ENCODE measurements at places on chromosomes 16 and 17.

- DNase-seq: peak; percentile 72
These were observed at the start of gene STAT5B for GRCh38 chr17:42276359-42276608. STAT5B (minus strand) TSS chr17:42276391; CDS start chr17:42232127, 44,264 bp downstream.

DNA sequence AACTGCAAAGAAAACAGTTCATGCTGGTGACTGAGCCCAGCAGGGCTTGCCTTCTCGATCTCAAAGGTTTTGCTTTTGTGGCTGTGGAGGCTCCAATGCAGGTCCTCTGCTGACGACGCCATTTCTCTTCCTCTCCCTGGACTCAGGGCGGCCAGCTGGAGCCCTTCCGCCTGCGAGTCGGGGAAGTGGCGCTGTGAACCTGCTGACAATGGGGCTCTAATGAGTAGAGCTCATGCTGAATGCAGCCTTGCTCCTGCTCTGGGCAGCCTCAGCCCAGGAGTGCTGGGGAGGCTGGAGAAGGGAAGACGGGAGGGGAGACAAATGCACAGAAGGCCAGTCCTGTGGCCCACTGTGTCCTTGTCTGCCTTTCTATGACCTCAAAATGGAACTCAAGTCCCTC is 43.8 kb downstream of the VAC14 start:
- DNase-seq: no peak

- peak; percentile 4 for DNase-seq
These were observed 470.7 kb downstream of the SOX9 start for GRCh38 chr17:72591289-72592241.

DNA sequence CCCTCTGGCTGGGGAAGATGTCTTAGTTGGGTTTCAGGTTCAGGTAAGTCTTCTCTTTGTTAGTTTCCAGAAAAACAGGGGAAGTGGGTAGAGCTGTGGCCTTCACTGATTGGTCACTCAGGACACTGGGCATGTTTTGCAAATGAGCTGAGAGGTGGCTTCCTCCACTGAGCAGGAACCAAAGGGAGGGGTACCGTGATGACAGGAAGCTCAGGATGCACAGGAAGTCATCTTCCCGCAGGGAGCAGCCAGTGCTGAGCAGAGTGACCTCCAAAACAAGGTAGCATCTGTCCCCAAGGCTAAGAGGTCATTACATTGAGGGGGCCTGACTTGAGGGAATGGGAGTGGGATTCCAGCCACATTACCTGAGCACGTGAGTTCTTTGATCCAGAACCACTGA is 5.6 kb downstream of the NT5C start:
- no peak for DNase-seq

- no peak for DNase-seq
These were observed 234.5 kb upstream of the MYOCD start for GRCh38 chr17:12431188-12431587.

DNA sequence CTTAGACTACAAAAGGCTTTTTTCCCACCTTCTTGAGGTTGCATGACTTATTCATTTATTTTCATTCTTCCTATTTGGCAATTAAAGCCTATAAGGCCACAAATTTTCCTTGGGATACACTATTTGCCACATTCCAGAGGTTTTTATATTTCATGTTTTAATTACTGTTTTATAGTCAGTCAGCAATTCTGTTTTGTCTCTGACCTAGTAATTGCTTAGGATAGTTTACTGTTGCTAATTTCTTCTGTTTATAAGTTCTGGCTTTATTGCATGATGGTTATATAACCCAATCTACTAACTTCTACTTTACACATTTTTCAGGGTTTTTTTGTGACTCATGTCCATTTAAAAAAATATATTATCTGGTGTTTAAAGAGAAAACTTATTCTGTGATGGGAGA is 2.5 kb downstream of the ZNF23 start:
- DNase-seq: no peak

DNA sequence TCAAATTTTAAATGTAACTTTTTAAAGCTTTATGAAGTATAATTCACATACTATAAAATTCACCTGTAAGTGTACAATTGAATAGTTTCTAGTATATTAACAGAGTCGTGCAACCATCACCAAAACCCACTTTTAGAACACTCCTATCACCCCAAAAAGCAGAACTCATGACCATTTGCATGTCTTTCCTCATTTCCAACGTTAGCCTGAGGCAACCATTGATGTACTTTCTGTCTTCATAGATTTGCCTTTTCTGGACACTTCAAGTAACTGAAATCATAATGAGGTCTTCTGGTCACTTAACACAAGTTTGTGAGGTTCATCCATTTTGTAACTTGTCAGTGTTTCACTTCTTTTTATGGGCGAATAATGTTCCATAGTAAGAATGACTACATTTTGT is 33.2 kb downstream of the METTL16 start:
- no peak for DNase-seq

GRCh38 chr17:12330456-12330855 is 309.8 kb downstream of the MAP2K4 start:
- DNase-seq: no peak

DNA sequence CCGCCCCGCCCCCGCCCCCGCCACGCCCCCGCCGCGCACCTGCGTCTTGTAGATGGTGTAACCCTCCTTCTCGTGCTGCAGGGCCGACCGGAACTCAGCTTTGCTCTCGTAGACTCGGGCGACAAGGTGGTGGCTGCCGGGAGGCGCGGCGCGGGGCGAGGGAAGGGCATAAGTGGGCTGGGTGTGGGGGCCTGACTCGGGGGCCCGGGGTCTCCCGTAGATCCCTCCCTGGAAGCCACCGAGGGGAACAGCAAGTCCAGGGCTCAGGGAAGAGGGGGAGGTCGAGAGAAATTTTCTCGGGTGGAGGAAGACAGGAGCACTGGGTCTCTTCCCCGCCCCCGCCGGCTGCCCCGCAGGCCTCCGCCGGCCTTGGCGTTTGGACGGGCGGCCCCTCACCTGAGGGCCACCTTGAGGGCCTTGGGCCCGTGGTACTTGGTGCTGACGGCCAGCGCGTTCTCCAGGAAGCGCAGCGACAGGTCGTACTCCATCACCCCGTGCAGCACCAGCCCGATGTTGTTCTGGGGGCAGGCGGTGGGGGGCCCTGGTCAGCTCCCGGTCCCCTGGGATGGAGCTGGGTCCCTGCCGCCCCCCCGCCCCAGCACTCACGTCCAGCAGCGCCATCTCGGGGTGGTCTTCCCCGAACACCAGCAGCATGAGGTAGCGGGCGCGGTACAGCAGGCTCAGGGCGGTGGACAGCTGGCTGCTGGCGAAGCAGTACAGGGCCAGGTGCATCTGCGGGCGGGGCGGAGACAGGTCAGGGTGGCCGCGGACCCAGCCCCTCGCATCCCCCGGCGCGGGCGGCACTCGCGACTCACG is 19.4 kb downstream of the CLUH start:
- no peak for DNase-seq

DNA sequence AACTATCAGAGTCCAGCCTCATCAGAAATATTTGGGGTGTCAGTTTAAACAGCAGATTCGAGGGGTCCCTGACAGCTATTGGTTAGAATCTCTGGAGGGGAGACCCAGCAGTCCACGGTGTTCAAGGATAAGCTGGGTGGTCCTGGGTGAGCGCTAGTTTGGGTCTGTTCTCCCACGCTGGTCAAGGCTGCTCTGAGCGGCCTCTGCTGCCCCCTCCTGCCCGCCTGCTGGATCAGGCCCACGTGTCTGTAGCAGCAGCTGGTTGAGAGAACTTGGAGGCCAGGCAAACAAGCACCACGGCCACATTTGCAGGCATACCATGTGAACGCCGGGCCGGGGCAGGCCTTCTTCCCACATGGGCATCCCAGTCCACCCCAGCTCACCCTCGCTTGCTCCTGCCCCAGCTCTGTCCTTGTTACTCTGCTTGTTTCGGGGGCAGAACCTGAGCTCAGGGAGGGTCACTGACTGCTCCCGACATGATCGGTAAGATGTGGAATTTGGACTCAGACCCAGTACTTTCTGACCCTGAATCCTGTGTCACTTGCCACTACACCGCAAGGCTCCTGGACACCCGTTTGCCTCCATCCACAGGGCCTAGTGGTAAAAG is 7.4 kb downstream of the FOXF1 start:
- DNase-seq: no peak

DNA sequence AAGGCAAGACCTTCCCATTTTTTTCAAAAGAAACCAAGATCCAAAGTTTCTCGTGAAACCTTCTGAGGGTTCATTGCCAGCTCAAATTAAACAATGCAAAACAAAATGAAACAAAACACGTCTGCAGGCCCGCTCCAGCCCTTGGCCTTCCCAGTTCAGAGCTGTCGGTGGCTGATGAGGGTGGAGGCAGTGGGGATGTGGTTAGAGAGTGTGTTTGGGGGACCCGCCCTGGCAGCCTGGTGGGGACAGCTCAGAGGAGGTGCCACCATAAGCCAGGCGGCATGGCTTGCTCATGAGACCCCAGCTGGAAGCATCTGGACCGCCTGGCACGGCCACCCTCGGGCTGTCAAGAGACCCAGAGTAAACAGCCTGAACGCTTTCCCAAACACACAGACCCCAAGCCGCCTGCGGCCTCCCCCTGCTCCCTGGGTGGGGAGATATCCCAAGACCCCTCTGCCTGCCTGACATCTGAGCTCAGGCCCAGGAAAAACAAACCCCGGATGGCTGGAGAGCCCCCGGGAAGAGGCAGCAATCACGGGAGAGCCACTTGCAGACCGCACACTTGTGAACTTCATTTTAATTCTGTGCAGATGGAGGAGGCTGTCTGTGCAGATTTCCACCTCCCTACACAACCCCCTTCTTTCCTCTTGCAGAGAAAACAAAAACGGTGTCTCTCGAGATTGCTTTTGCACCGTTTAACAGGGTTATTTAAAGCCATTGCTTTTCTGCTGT is 35.4 kb upstream of the LITAF start:
- DNase-seq: peak; percentile 67

- no peak for DNase-seq
These were observed 11.1 kb downstream of the CRYBA1 start for GRCh38 chr17:29257756-29258155.

GRCh38 chr17:6019959-6020358 is 50.2 kb upstream of the WSCD1 start:
- DNase-seq: no peak

DNA sequence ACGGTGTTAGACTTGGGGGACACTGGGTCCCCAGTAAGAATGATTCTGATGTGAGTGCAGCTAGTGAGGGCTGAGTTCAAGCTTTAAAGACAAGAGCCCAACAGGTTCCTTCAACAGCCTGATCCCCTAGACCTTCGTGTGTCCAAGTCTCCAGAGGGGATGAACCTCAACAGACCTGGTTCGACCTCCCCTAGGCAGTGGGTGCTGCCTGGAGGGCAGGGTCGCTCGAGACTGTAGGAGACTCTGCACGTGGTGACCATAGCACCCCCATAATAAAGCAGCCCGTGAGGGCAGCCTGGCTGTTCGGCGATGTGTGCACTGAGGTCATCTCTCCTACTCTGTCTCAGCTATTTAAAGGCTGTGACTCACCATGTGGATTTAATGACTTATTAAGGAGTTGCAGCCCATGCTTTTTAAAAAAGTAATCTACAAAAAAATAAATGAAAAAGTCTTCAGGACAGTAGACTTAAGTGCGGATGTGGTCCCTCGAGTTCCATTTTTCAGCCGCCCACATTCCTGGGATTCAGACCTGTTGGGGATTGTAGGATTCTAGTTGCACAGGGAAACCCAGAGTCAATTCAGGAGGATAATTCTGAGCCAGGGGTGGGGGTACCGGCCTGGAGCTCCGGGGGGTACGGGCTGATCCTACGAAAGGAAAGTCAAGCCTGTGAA is 23.4 kb upstream of the METRNL start:
- no peak for DNase-seq

GRCh38 chr17:4293572-4293971 is 29.8 kb upstream of the ANKFY1 start:
- no peak for DNase-seq

DNA sequence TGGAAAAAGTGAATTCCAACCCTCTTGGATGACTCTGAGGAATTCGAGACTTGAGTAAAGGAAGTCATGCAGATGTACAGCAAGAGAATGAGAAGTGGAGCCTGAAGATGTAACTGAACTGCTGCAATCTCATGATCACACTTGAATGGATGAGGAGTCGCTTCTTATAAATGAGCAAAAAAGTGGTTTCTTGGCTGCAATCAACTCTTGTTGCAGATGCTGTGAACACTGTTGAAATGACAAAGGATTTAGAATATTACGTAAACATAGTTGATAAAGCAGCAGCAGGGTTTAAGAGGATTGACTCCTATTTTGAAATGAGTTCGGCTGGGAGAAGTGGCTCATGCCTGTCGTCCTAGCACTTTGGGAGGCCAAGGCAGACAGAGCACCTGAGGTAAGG is 25.5 kb downstream of the ASPA start:
- no peak for DNase-seq

DNA sequence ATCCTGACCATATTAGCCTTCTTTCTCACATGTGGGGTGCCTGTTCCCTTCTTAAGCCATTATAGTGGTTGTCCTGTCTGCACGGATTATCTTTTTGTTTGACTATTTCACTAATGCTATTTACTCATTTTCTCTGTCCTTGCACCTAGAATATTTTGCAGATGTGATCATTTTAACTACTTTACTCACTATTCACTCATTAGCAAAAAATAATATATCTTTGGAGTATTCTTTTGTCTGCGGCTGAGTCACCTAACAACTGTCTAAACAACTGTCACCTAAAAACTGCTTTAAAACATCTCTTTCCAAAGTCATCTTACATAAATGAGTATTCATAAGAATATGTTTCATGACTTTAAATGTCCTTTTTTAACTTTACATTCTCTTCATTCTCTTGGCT is 87.4 kb downstream of the KCNJ2 start:
- no peak for DNase-seq

- no peak for DNase-seq
These were observed 14.9 kb downstream of the BANP start for GRCh38 chr16:87966064-87966645.

DNA sequence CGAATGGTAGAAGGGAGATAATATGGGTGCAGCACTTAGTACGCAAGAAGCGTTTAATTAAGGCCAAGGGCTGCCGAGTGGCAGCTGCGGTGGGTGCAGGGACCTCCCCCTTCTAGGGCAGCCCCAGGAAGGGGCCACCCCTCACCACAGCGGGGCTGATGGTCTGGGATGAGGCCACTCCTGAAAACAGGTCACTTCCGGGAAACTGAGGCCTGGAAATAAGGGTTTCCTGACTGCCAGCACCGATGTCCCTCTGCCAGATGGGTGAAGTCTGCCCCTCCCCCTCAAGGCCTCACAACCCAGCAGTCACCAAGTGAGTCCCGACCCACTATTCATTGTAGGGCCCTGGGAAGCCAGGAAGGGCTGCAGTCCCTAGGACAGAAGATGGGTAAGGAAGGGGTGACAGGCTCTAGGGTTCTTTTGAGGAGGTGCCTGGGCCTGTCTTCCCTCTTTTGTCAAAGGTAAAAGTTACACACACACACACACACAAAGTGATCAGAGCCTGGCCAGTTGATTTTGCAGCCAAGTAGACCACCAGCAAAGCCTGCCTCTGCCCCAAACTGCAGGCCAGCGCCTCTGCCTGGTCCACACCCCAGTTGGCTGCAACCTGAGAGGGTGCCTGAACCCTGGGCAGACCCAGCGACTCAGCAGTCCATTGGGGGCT is 12.5 kb downstream of the SREBF1 start:
- peak; percentile 52 for DNase-seq

- no peak for DNase-seq
These were observed 6.9 kb upstream of the SLC7A6 start for GRCh38 chr16:68257251-68257905.

GRCh38 chr17:33234930-33235685 is 58.0 kb downstream of the ASIC2 start:
- DNase-seq: no peak

Measured in CD4-positive, alpha-beta T cell treated with Interleukin-10 for 1 hour (primary cell).